Esophagus squamous epithelium (tissue), 5 donors: ENCODE measurements at places on chromosomes 7 and 10.

DNA sequence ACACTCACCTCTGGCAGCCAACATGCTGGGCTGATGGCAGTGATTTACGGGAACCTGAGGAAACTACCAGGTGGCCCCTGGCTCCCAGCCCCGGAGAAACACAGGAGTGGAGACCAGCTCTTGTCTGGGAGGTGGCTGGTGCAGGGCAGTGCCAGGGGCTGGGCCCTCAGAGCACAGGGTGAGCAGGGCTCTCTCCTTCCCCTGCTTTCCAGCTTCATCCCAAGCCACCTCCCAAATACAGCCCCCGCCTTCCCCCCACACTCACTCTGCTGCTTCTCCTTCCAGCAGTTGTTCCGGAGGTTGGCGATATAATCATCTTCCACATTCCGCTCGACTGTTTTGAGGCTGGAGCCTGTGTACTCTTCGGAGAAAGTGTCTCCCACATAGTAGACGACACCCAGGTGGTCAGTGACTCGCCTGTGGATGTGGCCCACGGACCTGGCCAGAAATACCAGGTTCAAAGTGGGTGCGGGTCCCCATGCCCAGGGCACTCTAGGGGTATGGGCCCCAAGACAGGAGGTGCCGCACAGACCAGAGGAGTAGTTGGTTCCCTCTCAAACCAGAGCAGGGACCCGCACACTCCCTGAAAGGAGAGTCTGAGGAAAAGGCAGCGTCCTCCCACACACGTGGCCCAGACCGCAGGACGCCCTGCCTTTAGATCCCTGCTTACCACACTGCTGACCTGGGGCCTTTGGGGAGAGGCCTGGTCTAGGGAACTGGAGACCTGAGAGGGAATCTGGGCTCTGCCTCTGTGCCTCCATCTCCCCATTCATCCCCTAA is 18.3 kb downstream of the DNAJB12 start:
- DNase-seq: no peak

DNA sequence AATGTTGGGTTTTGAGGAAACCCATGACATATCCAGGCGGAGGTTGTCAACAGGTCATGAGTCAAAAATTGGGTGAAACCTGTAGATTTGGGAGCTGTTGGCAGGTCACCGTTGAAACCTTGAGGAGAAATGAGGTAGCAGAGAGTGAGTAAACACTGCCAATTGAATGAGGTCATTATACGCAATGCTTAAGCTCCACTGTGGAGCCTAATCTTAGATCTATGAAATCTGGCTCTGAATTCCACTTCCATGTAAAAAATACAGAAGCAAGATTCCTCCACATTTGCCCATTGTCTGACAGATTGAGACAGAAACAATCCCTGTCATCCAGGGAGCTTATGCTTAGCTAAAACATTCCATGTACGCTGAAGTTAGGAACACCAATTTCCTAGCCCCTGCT is 76.0 kb upstream of the IL6 start:
- DNase-seq: no peak

DNA sequence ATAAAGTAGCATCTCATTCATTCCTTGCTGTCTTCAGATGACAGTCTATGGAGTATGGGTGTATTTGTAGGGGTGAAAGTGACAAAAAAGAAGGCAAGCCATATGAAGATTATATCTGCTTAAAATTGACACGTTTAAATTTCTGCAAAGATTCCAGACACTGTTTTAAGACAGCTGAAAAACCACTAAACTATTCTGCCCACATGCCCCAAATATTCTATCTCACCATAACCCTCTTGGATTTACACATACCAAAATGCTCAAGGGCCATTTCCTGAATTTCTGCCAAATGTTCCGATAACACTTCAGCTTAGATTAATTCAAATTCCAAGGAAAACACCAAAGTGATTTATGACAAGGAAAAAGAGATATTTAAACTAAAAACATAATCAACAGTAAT is 99.9 kb upstream of the IL6 start:
- no peak for DNase-seq

DNA sequence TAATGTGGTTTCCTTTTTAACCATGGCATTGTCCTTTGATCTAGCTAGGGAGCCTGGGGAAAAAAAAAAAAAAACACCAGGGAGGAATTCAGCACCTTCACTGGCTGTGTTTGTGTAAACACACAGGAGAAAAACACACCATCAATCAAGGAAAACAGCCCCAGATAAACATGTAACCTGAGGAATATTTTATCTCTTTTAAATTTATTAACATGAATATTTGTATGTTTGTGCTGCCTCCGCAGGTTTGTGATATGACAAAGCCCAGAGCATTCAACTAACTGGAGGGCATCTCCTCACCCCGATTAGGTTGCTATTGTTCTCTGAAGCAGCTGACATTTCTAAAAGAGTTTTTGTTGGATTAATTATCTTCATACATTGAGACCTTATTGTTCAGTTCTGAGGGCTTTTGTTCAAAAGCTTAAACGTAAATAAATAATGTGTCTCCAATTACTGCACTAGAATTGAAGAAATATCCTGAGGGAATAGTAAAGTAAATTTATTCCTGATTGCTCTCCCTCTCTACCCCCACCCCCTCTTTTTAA is 89.4 kb upstream of the SEMA3E start:
- DNase-seq: no peak

DNA sequence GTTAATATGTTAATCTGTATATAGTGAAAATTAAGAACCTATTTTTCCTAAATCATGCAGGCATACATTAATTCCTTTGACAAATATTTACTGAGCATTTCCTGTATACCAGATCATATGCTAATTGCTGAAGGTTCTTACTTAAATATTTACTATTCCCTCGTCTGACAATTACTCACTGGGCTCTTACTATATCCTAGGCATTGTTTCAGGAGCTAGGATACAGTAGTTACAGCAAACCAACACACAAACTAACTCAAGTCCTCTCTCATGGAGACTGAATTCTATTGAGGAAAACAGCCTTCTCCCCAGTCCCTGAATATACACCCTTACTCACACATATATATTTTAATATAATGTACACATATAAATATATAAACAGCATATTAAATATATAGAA is 786.0 kb downstream of the NRG3 start:
- DNase-seq: no peak

GRCh38 chr10:50788951-50789945 is 49.5 kb downstream of the ASAH2B start:
- no peak for DNase-seq

DNA sequence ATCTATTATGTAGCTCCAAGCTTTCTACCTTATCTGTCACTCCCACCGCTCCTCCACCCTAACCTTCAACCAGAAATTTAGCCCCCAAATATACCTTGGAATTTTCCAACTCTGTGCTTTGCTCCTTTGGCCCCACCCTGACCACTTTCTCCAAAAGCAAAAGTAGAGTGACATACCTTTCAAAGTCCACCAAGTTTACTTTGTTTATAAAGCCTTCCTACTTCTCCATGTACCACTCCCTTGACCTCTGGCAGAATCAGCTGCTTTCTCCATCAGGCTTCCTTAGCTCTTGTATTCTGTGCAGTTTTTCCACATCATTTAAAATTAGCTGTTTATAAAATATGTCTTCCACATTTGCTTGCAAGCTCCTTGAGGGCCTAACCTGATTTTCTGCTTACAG is 40.9 kb upstream of the RSBN1L start:
- no peak for DNase-seq

GRCh38 chr10:49278497-49278981 is 20.4 kb upstream of the C10orf71 start:
- DNase-seq: no peak
